ENCODE measurements at places on chromosomes 13 and 19.

- no peak for DNase-seq
Measured at GRCh38 chr19:8611877-8612806, 1.6 kb upstream of the ADAMTS10 start.

GRCh38 chr13:96243376-96243775 is 153.5 kb downstream of the HS6ST3 start:
- DNase-seq: no peak

DNA sequence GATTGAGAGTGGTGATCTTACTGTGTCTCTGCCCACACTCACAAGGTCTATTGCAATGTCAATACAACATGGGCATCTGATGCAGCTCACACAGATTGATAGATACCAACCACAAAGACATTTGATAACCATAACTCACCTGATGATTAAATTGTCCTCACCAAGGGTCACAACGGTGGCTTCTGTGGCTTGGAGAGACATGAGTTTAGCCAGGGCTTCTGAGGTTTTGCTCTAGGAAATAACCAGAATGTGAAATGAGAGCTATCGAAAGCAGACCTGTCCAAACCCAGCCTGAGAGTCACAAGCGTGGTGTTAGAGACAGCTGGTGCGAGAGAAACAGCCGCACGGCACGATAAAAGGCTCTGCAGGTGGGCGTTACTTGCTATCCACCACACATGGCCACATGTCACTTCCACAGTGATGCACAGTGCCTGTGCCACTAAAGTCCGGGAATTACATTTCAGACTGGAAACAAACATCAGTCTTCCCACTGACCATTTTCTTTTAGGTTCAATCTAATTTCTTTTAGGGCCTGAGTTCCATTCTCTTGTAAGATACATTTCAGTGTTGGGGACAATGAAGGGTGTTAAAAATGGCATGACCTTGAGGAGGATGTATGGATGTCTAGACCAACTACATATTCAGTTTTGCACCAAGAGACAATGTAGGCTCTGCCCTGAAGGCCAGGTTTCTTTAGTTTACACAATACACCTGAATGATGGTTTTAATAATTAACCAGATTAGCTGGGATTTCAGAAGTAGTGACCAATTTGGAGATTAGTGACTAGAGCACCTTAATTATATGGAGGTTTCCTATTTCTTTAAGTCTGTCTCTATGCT is 53.7 kb downstream of the ATP7B start:
- DNase-seq: no peak

- no peak for DNase-seq
Measured at GRCh38 chr13:23510544-23510916, 59.7 kb upstream of the TNFRSF19 start.

GRCh38 chr13:59304596-59304995 is 859.1 kb downstream of the DIAPH3 start:
- DNase-seq: no peak

- DNase-seq: no peak
Measured at GRCh38 chr13:57787058-57787791, 155.7 kb downstream of the PCDH17 start.

DNA sequence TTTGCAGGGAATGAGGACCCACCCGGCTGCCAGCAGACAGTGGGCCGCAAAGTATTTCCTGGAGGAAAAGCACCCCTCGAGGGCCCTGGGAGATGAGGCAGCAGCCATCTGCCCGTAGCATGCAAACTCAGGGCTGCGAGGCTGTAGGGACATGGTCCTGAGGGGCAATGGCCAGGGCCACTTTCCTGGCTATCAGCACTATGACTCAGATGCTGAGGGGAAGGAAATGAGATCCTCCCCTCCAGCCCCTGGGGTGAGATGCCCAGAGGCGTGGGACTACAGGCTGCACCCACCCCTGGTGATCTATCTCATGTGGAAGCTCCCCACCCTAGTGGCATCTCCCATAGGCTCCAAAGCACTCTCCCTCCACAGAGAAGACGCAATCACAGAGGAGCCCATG is 80.1 kb downstream of the SLC7A1 start:
- no peak for DNase-seq

DNA sequence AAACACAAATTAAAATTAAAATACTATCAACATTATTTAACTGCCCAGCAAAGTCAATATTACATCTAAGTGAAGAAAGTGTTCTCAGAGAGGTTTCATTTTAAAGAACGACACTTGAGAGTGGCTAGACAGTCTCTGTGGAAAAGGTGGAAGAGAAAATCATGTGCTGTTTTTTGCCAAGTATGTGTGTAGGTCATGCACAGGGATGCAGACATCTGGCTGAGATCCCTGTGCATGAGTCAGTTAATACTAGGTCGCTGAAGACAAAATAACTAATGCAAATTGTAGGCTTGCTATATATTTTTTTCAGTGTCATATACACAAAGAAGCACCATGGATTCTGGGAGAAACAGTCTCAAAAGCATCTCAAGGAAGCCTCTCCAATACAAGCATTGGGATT is 44.3 kb upstream of the ENOX1 start:
- no peak for DNase-seq

DNA sequence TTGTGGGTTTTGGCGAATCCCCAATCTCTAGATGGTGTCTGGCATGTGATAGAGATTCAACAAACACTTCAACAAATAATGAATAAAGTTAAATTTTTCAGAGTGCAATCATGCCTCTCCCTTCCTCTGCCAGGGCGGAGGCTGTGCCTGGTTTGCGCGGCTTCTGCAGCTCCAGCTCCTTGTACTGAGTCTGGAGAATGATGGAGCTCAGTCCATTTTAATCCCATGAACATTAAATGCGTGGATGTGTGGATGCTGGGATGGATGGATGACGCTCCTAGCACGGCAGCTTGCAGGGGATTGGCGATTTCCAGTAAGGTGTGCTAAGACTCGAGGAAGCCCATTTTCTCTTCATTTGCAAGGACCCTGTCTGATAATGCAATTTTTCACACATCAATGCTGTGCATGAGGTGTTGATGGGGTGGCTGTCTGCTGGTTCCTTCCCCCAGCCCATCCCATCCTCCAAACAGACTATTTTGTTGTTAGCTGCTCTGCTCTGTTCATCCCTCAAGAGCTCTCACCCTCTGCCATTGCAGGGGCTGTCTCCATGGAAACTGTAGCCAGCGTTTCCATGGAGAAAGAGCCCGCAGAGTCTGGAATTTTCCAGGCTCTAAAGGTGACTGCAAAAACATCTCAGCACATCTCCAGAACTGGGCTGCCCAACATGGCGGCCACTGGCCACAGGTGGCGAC is 92.6 kb upstream of the PEG3 start:
- DNase-seq: no peak
